ENCODE measurements at places on chromosomes 1 and 21. TPM values are rescaled to one million over a fixed set of nuclear protein-coding genes. Genes with fewer than 3 reads are reported as not detected.

DNA sequence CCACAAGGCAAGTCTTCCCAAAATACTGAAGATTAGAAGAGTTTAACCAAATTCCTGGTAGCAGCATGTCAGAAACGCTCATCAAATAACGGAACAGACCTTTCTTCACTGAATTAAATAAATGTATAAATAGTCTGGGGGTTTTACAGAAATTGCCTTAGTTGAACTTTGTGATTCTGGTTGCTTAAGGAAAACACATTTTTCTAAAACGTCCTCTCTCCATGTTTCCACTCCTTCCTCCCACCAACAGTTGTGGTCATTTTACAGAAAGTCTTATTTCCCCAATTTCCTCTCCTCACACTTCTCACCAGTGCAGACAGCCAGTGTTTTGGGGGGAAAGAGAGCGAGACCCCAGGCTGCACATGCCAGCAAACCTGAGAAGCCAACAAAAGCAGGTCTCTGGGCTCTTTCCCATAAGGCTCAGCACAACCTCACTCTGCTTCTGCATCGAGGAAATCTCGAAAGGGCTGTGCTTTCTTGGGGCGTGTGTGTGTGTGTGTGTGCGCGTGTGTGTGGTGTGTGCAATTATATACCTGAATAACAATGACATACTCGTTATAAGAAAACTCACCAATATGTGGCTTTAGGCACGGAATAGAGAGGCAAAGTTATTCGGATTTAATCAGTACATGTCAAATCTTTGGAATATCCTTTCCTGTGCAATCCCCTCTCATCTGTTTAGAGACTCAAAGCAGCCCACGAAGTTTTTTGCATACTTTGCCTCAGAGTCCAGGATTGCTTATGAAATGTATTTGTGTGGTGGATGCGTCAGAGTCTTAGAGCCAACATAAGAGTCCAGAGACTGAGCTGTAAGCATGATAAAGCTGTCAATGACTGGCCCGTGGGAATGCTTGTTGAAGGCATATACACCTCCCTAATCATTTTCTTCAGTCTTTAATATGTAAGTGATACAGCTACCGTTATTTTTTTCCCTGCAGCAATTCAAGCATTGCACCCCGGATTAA, 2.0 kb downstream of the KCNJ15 start:
- H3K4me3 ChIP-seq, result no peak overlapping the region
- no peaks in the 10 kb centered on the region for H3K4me1 ChIP-seq
- no peaks in the 10 kb centered on the region for H3K36me3 ChIP-seq
- H3K27ac ChIP-seq, result no peak overlapping the region
- no peak for DNase-seq
- H3K27me3 ChIP-seq, result no peaks in the 10 kb centered on the region

DNA sequence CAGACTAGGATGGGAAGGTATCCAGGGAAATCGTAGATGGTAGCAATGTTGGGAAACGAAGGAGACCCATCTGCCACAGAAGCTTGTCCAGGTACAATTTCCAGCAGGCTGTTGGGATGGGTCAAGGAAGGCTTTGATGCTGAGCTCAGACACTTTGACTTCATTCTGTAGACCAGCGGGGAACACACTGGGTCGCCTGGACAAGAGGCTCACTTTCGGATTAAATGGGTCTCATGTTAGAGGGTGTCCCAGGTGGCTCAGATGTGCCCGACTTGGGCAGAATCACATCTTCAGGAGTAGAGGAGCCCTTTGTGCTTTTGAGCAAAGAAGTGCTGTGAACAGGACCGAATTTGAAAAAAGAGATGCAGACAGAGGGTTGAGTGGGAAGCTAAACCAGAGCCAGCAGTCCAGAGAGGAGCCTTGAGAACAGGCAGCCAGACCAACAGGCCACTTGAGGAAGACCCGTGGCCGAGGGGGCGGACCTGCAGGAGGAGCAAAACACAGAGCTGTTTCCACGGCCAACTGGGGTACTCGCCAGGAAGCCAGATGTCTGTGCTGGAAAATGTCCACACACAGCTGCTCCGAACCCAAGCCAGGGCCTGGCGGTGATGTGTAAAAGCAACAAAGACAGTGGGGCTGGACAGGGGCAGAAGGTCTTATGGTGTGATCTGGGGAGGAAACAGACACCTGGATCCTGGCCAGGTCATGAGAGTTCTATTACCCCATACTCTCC, 146.9 kb downstream of the AJAP1 start:
- no peaks in the 10 kb centered on the region for H3K36me3 ChIP-seq
- peaks cover 10% of the 10 kb centered on the region for H3K27me3 ChIP-seq
- DNase-seq, result no peak
- no peak overlapping the region for H3K4me3 ChIP-seq

DNA sequence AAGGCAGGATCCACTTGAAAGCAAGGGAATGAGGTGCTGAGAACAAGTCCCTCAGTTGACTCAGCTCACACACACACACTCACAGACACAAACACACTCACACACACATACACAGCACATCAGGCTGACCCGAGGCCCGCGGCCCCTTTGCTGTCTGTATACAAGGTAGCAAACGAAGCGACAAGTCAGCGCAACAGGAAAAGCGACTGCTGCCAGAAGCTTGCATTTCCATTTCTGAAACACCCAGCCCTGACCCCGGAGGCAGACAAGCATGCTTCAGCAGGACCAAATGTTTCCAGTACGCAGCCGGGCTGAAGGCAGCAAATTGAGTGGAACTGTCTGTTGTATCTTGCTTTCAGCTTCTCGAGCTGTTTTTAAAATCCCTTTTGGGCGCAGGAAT, 501.6 kb downstream of the NPHP4 start:
- no peak for DNase-seq
- no peak overlapping the region for H3K27ac ChIP-seq
- H3K27me3 ChIP-seq, result no peaks in the 10 kb centered on the region

- DNase-seq, result peak; percentile 35
- no peak overlapping the region for H3K4me3 ChIP-seq
- no peaks in the 10 kb centered on the region for H3K36me3 ChIP-seq
These were observed 10.9 kb downstream of the LRP8 start for GRCh38 chr1:53316766-53317581.

- peaks cover 6% of the 10 kb centered on the region for H3K4me1 ChIP-seq
- no peaks in the 10 kb centered on the region for H3K36me3 ChIP-seq
- H3K27me3 ChIP-seq, result no peaks in the 10 kb centered on the region
- H3K4me3 ChIP-seq, result no peak overlapping the region
These were observed 38.7 kb upstream of the TNFRSF1B start for GRCh38 chr1:12128120-12128519.

- H3K27ac ChIP-seq, result no peak overlapping the region
- DNase-seq, result no peak
These were observed 348.6 kb upstream of the ADGRL4 start for GRCh38 chr1:79355090-79355489.

- H3K4me1 ChIP-seq, result no peaks in the 10 kb centered on the region
- no peak for DNase-seq
- H3K27ac ChIP-seq, result no peak overlapping the region
- H3K4me3 ChIP-seq, result no peak overlapping the region
- no peaks in the 10 kb centered on the region for H3K36me3 ChIP-seq
- H3K27me3 ChIP-seq, result no peaks in the 10 kb centered on the region
These were observed 58.2 kb downstream of the TNFSF4 start for GRCh38 chr1:173148971-173149370.

GRCh38 chr1:34060187-34060730, 104.8 kb downstream of the CSMD2 start:
- no peak for DNase-seq
- no peak overlapping the region for H3K4me3 ChIP-seq
- no peaks in the 10 kb centered on the region for H3K27me3 ChIP-seq
- no peaks in the 10 kb centered on the region for H3K36me3 ChIP-seq
- H3K27ac ChIP-seq, result no peak overlapping the region

The ROR1 gene
- total RNA-seq, result 2.9 TPM

- H3K4me1 ChIP-seq, result no peaks in the 10 kb centered on the region
- H3K27ac ChIP-seq, result no peak overlapping the region
- no peak overlapping the region for H3K4me3 ChIP-seq
- H3K27me3 ChIP-seq, result no peaks in the 10 kb centered on the region
- no peaks in the 10 kb centered on the region for H3K36me3 ChIP-seq
These were observed 8.5 kb downstream of the TMEM9 start for GRCh38 chr1:201145816-201146215.

- H3K4me3 ChIP-seq, result no peak overlapping the region
- H3K4me1 ChIP-seq, result no peaks in the 10 kb centered on the region
- no peak overlapping the region for H3K27ac ChIP-seq
- no peaks in the 10 kb centered on the region for H3K36me3 ChIP-seq
These were observed 23.8 kb upstream of the CENPF start for GRCh38 chr1:214579183-214579582.

The UTS2 gene
- not detected for total RNA-seq

DNA sequence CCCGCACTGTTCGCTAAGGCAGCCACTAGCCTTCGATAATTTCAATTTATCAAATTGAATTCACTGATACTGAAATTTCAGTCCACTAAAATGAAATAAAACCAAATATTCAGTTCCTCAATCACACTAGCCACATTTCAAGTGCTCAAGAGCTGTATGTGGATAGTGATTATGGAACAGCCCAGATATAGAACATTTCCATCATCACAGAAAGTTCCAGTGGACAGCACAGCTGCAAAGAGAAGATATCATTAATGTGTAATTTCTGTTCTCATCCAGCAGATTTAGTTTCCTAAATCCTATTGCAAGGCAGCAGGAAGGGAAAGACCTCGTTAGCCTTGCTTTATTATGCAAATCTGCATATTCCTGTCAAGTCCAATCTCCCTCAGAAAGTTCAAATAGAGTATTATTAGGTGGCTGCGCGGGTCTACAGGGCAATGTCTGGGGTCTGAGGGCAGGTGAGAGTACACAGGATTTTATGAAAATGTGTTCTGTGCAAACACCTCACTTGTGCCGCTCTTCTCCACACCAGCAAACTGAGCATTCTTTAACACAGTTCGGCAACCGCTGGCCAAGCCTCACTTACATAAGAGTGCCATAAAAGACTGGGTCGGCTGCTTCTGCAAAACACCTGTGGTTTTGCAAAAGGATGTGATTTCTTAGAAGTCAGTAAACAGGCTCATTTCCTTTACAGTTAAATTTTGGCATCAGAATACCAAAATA, 22.4 kb downstream of the CAPZB start:
- no peak for DNase-seq
- H3K4me3 ChIP-seq, result no peak overlapping the region
- no peaks in the 10 kb centered on the region for H3K36me3 ChIP-seq
- H3K27me3 ChIP-seq, result no peaks in the 10 kb centered on the region
- peak overlapping the region; percentile 24 for H3K27ac ChIP-seq

GRCh38 chr21:45819478-45820170, 161.9 kb upstream of the COL6A1 start:
- no peak for DNase-seq
- no peaks in the 10 kb centered on the region for H3K36me3 ChIP-seq
- peaks cover 8% of the 10 kb centered on the region for H3K4me1 ChIP-seq
- H3K27ac ChIP-seq, result no peak overlapping the region
- no peaks in the 10 kb centered on the region for H3K27me3 ChIP-seq
- H3K4me3 ChIP-seq, result no peak overlapping the region

The MRPL9 gene
- 127 TPM for total RNA-seq

GRCh38 chr1:116908820-116909511, 750 bp upstream of the PTGFRN start:
- no peak for DNase-seq
- H3K36me3 ChIP-seq, result no peaks in the 10 kb centered on the region
- H3K27me3 ChIP-seq, result no peaks in the 10 kb centered on the region
- peaks cover 38% of the 10 kb centered on the region for H3K4me1 ChIP-seq
- H3K4me3 ChIP-seq, result no peak overlapping the region

The FCAMR gene
- not detected for total RNA-seq

The ZBED6 gene
- 36.1 TPM for total RNA-seq

The NUF2 gene
- not detected for total RNA-seq

The KLHDC8A gene
- total RNA-seq, result 18.2 TPM

The ACTA1 gene
- not detected for total RNA-seq

GRCh38 chr1:34709547-34709946, 45.3 kb upstream of the GJB5 start:
- H3K4me3 ChIP-seq, result no peak overlapping the region
- H3K4me1 ChIP-seq, result peaks cover 5% of the 10 kb centered on the region
- H3K36me3 ChIP-seq, result no peaks in the 10 kb centered on the region
- DNase-seq, result no peak
- H3K27ac ChIP-seq, result no peak overlapping the region

The LCE5A gene
- not detected for total RNA-seq

- H3K27ac ChIP-seq, result no peak overlapping the region
- no peak overlapping the region for H3K4me3 ChIP-seq
- H3K36me3 ChIP-seq, result no peaks in the 10 kb centered on the region
- H3K4me1 ChIP-seq, result no peaks in the 10 kb centered on the region
These were observed 1512.5 kb upstream of the B3GALT2 start for GRCh38 chr1:194698908-194699318.

DNA sequence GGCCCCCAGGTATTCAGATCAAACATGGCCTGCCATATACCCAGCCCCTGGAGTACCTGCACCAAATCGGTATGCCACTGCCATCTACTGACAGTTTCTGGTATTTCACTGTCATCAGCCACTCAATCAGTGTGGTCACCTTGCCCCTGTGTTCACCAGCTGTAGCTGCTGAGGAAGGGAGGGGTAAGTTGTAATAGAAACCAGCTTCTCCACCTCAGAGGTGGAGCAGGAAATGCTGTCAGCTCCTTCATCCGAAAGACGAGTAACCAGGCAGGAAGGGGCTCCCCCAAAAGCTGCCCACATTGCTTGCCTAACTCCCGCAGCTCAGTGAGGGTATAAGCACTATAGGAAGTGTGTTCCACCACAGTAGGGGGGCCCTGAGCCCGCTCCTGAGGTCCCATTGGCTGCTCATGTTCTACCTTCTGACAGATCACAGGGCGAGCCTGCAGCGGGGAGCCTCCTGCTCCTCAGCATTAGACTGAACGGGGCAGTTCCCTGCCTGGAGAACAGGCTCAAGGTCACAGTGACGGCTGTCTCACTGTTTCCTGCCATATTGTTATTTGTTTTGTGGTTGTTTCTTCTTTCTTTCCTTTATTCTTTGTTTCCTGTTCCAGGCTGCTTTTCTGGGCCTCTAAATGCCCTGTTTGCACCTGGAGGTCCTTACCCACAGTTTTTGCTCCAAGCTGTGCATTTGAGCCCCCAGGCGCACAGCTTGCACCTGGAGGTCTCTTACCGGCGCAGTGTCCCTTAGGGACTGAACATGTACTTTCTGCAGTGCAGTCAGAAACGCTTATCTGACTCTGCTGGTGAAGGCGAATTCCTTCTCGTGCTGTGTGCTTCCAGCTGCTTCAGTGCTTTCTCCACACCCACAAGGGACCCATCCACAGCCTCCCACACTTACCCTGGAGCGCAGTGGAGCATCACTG, 1638.3 kb downstream of the MRPL39 start:
- peak; percentile 48 for DNase-seq
- H3K4me3 ChIP-seq, result no peak overlapping the region
- H3K4me1 ChIP-seq, result no peaks in the 10 kb centered on the region
- no peak overlapping the region for H3K27ac ChIP-seq
- no peaks in the 10 kb centered on the region for H3K36me3 ChIP-seq
- no peaks in the 10 kb centered on the region for H3K27me3 ChIP-seq

The APOBEC4 gene
- total RNA-seq, result not detected

GRCh38 chr1:228243093-228243492, 35.2 kb downstream of the OBSCN start:
- no peak for DNase-seq
- no peak overlapping the region for H3K4me3 ChIP-seq
- H3K4me1 ChIP-seq, result no peaks in the 10 kb centered on the region

- peaks cover 11% of the 10 kb centered on the region for H3K27me3 ChIP-seq
- H3K36me3 ChIP-seq, result no peaks in the 10 kb centered on the region
- no peaks in the 10 kb centered on the region for H3K4me1 ChIP-seq
- H3K27ac ChIP-seq, result no peak overlapping the region
These were observed 155.2 kb upstream of the KAZN start for GRCh38 chr1:14443164-14443787.
